ENCODE measurements at places on chromosomes 7 and 10. TPM values are rescaled to one million over a fixed set of nuclear protein-coding genes. Genes with fewer than 3 reads are reported as not detected.
A peak's percentile ranks its signal among the peaks of the same experiment; 100 is the strongest.

CPN1 gene
- not detected for polyA plus RNA-seq

GPR15LG gene
- polyA plus RNA-seq, result not detected

- DNase-seq, result no peak
Observed at GRCh38 chr10:128008521-128009250, 101.8 kb downstream of the PTPRE start.

DNA sequence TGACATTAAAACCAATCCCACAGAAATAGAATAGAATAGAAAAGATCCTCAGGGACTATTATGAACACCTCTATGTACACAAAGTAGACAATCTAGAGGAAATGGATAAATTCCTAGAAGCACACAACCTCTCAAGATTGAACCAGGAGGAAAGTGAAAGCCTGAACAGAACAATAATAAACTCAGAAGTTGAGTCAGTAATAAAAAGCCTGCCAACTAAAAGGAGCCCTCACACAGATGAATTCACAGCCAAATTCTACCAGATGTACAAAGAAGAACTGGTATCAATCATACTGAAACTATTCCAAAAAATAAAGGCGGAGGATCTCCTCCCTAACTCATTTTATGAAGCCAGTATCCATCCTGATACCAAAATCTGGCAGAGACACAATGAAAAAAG, 220.3 kb upstream of the HPS1 start:
- DNase-seq, result no peak

- DNase-seq, result no peak
Observed at GRCh38 chr7:120079704-120080103, 193.3 kb upstream of the KCND2 start.

- no peak for DNase-seq
Observed at GRCh38 chr10:14659626-14660196, 115.0 kb downstream of the FAM107B start.

GRCh38 chr10:11560076-11560709, 51.3 kb downstream of the USP6NL start:
- peak; percentile 39 for DNase-seq

Data from IMR-90 (cell line).